Foreskin melanocyte (primary cell): ENCODE measurements at places on chromosomes 7 and 10.

- no peak for DNase-seq
Observed at GRCh38 chr10:82468453-82468852, 593.5 kb downstream of the NRG3 start.

DNA sequence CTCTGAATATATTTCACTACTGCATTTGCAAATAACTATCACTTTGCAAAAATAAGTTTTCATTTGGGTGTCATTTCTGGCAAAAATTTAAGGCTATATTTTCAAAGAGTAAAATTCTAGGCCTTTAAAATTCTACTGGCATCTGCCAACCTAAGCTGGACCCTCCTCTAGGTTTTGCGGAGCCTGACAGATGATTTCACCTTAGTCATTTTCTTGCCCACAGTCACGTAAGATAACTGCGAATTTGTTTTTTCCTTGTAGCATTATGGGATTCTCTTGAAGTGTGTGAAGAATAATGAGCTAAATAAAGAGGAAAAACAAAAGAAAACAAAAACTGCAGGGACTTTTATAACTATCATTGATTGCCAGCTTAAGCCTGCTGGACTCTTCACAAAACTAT is 7.8 kb downstream of the MEOX2 start:
- DNase-seq: no peak

DNA sequence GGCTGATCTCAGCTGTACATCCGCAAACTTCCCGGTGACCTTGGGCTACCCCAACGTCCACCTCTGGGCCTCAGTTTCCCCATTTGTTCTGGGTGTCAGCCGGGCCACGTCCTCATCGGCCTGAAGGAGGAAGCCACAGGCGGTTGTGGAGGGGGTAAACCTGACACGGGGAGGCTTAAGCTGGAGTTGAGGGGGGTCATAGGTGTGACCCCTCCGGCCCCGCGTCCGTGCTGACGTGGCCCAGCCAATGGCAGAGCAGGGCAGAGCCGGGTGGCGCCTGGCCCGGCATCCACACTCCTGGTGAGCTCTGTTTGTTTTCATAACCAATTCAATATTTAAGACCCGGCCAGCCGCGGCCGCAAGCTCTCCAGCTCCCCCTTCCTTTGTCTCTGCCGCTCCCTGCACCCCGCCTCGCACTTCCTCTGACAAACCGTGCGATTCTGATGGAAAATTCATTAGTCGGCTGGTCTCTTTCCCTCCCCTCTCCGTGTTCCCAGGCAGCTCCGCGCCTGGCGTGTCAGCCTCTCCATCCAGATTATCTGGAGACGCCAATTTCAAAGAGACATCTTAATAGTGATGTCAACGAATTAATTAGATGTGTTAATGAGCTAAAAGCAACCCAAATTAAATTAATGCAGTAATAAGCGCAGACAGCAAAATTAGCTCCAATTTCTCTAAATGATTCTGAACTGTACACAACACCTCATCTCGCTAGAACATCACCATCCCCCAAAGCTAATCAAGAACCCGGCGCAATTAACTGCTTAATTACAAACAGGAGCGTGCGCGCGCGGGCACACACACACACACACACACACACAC is 55.4 kb downstream of the MICALL2 start:
- DNase-seq: peak; percentile 6

GRCh38 chr7:149772956-149773434 is 393 bp downstream of the ZNF467 start:
- DNase-seq: no peak

DNA sequence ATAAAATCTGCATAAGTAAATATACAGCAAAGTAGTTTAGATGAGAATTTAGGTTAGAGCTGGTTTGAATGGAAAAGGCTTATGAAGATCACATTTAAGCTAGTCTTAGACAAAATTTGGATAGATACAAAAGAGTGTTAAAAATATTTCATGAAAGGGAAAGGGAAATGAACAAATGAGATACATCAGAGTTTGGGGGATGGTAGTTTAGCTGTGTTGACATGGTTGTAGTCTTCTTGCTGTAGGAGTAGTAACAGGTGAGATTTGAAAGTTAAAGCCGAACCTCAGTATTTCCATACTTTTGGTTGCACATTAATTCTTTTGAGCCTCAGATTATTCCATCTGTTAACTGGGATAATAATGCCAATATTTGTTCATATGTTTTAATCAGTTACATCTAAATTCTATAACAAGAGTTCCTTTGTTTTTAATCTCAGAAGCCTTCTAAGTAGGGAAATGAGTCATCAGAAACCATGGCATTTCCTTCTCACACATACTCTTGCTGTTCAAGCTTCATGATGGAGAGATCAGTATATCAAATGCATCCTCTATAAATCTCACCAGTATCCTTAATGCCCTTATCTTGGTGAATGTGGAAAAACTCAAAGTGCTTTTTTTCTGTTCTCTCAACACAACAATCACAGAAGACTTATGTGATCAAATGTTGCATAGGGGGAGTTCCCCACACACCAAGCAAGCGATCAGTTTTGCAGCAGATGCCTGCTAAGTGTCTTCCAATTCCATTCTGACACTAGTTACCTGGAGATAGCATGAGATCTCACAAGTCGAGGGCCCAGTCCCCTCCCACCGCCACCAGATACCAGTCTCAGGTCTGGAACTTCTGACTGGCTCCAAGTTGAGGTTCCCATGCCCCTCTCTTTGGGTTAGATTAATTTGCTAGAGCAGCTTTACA is 84.7 kb downstream of the MAPK8 start:
- DNase-seq: peak; percentile 84

DNA sequence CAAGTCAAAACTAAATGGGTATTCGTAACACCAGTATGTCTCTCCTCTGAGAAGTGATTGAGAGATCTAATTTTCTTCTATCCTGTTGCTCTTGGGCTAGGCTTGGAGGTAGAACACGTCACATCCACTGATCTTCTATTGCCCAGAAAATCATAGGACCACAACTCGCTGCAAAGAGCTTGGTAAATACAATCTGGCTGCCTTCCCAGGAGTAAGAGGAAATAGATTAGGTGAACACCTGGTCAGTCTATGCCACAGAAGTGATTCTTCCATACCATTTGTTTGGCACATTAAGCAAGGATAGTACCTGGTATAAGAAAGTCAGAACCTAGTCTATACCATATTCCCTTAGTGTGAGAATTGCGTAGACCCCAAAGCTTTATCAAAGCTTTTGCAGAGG is 129.3 kb upstream of the PHYHIPL start:
- no peak for DNase-seq

DNA sequence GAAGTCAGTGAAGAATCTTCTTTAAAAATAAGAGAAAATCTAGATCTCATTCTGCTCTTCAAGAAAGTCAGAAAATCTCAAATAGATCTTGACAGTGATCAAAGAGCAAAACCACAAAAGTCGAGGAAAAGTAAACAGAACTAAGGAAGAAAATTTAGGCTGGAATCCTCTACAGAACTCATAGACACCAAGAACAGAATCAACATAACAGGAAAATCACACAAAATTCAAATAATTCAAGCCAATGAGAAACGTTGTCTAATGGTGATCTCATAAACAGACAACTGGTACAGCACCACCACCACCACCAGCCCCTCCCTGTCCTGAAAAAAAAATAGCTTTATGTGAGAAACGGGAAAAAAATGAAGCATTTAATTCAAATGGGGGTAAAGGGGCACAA is 6.9 kb downstream of the ITGB1 start:
- no peak for DNase-seq

GRCh38 chr10:26217396-26218086 is 967 bp downstream of the GAD2 start:
- DNase-seq: no peak

- DNase-seq: no peak
Observed at GRCh38 chr7:50217821-50218281, 86.7 kb upstream of the IKZF1 start.

- peak; percentile 50 for DNase-seq
Observed at GRCh38 chr10:58952747-58953466, 223.5 kb upstream of the PHYHIPL start.

DNA sequence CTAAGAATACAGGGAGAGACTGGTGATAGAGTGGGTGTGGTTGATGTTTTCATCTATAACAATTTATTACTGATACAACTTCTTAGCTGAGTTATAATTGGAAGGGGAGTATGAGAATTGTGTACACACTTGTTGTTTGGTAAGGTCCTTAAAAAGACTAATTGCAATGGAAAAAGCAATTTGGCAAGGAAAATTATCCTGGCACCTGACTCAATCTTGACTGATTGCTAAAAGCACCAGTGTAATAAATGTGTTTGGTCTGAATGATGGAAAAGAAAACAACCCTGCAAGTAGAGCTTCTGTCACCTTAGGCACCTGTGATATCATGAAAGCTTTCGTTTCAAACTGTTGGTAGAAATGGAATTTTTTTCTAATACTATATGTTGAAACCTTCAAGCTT is 6.7 kb upstream of the GSDME start:
- no peak for DNase-seq

DNA sequence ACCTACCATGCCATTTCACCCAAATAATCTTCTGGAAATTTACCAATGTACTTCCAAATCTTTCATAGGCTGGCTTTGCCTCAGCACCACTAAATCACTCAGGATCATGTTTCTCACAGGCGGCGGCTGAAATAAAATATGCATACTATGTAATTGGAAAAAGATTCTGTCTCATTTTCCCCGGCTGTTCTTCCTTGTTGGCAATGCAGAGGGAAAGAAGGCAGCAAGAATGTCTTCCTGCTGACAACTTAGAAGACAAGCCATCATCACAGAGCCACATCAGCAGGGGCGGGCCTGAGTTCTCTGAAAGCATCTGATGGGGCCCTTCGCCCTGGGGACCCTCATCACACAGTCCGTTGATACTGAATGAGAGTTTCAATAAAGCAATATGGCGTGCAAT is 39.2 kb upstream of the COL1A2 start:
- DNase-seq: no peak

DNA sequence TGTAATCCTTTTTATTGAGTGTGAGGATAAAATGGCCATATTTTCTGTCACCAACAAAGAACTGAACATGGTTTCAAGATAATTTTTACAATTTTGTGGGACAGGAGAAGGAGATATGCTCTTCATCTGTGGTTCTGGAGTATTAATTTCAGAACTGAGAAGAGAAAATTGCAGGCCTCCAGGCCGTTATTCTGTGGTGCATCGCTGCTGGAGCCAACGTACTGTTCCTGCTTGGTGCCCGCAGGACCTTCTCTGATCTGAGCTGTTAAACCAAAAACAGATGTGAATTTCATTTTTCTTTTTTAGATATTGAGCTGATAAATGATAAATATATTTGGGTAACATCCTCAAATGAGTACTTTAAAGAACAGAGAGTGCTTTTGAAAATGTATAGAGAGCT is 63.9 kb downstream of the IKZF1 start:
- no peak for DNase-seq

- no peak for DNase-seq
Observed at GRCh38 chr7:12316925-12317324, 86.7 kb downstream of the VWDE start.

- no peak for DNase-seq
Observed at GRCh38 chr7:77439572-77439971, 23.4 kb upstream of the GSAP start.

- DNase-seq: peak; percentile 45
Observed at GRCh38 chr7:31633894-31634494, 53.0 kb upstream of the PPP1R17 start.

DNA sequence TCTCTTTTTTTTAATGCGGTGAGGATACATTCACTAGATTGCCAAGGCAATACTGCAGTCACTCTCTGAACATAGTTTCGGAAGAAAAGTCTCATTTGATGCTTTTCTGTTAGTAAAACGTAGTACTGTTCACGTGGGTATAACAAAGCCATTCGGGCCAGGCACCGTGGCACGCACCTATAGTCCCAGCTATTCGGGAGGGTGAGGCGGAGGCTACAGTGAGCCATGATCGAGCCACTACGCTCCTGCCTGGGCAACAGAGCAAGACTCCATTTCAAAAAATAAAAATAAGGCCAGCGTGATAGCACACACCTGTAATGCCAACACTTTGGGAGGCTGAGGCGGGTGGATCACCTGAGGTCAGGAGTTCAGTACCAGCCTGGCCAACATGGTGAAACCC is 24.6 kb downstream of the SNX8 start:
- DNase-seq: no peak

DNA sequence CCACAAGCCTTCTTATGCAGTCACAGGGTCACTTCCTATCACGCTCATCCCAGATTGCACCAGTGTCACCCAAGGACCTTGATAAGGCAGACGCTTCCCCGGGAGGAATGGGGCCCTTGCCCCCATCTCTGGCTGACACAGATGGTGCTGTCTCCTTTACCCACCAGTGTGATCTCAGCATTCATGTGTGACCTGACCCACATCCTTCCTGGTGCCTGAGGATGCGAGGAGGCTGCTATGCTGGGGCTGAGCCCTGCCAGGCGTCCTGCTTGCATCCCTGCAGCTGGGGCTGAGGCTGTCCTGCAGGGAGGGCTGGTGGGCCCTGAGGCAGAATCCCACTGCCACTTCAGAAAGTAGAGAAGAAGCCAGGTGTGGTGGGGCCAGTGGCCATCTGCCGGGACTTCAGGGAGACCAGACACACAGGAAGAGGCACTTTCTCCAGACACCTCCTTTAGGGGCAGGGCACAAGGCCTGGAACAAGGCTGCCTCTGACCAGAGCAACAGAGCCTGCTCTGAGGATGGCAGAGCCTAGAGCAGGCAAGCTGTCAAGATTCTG is 35.3 kb downstream of the RASGEF1A start:
- DNase-seq: no peak

- no peak for DNase-seq
Observed at GRCh38 chr7:92723943-92724342, 112.4 kb downstream of the CDK6 start.

GRCh38 chr7:28704706-28705105 is 253.4 kb downstream of the TRIL start:
- no peak for DNase-seq

DNA sequence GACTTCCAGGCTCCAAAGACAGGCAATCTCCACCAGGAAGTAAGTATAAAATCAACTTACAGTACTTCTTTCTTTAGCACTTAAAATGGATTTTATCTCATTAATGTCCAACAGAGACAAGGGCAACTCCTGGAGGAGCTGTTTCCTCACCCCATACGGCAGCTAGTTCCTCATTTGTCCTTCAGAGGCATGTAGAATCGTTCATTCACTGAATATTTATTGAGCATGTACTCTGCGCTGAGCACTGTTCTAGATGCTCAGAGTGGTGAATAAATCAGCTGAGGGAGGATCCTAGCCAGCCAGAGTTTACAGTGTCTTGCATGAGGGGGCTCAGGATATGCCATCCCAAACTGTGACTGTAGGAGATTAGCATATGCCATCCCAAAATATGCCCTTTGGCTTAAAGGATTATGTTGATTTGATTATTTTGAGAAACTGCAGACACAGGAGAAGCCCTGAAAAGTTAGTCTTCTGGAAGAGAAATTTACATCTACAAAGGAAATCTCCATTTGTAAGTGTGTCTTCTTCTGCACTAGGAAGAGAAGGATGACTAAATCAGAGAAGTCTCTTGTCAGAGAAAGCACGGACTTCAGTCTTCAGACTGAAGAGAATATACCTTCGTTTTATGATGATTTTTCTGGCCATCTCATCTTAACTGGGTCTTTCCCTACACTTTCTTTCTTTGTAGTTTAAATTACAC is 66.9 kb downstream of the BAMBI start:
- no peak for DNase-seq

DNA sequence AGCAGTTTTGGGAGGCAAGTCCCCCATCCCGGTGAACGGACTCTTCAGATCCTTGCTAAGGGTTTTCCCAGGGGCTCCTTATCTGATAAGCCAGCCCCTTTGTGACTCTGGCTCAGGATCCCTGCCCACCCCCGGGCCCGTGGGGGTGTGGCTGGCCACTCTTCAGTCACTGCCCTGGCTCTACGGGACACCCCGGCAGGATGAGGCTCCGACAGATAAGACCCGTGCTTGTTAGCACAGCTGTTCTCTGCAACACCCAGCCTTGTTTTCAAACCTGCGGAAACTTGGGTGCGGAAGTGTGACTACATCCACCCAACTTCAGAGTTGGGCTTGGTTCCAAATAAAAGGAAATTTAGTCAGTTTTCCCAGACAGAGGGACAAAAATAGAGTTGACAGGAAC is 66.7 kb upstream of the PODXL start:
- no peak for DNase-seq
